Stimulated activated CD4-positive, alpha-beta T cell treated with anti-CD3 and anti-CD28 coated beads, Interleukin-2, amount 100 ng/mL, for 4 hours (primary cell): ENCODE measurements at places on chromosomes 4 and X.
A peak's percentile ranks its signal among the peaks of the same experiment; 100 is the strongest.

DNA sequence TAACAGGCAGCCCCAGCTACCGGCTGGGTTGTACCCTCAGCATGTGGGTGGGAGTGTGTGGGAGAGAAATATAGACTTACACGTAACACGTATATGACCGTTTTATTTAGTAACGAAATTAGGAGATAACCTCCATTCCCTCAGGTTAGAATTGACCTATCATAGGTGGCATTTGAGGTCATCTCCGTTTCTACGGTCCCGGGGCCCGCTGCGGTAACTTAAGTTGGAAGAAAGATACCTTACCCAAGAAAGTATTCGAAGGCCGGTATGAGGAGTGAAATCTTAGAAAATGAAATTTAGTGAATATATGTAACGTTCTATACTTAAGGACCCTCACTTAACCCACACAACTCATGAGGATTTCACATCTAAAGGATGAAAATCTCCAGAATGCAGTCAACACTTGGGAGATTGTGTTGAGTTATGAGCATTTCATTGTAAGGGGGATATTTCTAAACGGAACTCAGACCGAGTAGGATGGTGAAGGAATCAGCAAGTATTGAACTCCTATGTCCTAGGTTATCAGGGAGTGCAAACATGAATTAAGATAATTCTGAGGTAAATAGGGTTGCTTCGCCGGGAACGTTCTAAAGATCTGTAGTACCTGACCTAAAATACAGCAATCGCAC lies 891 bp downstream of the CISD2 start:
- DNase-seq = peak; percentile 74

GRCh38 chrX:34873500-34874225 lies 68.9 kb upstream of the FAM47B start:
- no peak for DNase-seq

- DNase-seq = no peak
Observed at GRCh38 chr4:162131256-162131655, 32.5 kb downstream of the FSTL5 start.

DNA sequence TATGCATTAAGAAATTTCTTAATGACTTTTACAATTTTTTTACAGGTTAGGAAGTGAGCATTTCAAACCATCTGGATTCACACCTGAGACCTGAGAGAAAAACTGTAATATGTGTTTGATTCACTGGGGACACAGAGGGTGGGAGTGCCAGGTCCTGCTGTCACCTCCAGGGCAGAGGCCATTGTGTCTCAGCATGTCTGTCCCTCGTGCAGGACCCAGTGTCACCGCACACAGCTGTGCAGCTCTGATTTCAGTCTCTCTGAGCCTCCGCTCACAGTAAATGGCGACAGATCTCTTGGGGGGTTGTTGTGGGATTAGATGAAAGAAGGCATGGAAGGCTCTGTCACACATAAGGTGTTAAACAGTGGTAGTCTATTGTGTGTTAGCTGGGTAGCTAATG lies 23.0 kb upstream of the CLDN24 start:
- no peak for DNase-seq

DNA sequence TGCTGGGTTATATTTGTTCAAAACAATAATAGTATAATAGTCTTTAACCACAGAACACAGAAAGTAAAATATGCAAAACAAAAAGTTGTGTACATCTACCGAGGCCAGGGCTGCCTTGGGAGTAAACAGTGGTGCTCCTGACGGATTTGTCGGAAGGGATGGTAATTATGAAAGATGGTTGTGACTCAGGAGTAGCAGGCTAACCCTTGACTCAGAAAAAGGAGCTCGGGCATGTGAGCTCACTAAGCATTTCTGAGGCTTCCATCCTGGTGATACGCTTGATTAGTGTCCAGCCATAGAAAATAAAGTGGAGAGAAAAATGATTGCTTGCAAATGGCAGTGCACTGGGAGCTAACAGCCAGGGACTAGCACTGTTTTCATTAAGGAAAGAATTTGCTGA lies 53.2 kb upstream of the SPANXB1 start:
- no peak for DNase-seq

DNA sequence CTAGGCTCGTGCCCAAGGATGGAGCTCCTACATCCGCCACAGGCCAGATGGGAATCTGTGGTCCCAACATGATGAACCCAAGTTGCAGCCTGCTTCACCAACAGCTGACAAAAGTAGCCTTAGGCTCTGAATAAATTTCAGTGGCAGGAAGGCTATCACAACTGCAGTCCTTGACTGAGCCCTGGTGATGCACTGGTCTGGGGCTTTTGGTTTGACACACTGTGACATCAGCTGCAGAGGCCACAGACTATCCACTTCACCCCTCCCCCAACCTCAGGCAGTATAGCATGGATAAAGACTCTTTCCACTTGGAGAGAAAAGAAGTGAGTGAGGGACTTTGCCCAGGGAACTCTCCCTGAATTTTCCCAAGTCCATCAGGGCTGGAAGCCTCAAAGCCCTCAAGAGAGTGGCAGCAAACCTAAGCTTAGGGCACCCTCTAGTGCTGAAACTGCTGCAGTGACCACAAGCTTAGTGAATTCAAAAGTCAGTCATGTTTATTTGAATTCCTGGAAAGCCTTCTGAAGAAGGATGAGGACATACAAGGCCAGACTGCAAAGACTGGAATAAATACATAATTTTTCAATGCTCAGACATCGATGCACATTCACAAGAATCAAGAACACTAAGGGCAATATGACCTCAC lies 135.0 kb upstream of the TENT5D start:
- DNase-seq = no peak

GRCh38 chr4:121669163-121669550 lies 27.6 kb downstream of the ANXA5 start:
- no peak for DNase-seq

DNA sequence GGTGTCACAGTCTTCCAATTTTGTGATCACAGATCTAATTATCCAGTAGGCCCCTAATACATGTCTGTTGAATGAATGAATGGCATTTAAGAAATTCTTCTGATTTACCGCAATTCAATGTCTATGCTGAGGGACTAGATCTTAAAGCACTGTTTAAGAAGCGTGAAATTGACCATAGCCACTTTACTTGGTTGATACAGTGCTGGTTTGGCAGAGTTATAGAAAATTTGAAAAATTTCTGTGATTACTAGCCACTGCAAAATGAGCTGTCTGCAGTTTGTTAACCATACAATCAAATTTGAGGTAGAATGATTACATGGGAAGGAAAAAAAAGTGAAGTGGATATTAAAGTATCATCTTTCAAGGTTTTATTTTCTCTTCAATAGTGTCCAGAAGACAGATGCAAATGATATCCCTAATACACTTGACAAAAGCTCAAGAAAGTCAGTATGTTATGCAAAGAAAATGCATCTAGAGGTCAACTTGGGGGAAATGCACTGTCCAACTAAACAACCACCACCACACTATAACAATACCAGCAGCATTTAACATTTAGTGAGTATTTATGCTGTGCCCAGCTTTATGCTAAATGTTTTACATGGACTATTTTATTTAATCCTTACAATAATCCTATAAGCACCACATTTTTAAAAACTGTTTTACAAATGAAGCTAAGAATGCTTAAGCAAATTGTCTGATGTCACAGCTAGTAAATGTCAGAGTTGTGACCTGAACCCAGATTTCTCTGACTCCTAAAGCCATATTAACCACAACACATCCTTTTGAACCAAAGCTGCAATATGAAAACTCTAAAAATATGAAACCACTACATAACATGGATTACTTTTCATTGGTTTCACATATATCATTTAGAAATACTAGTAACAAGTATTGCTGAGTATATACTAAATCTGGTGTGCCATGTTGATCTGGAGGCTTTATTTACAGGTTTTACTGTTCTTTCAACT lies 217.9 kb upstream of the MAB21L2 start:
- DNase-seq = no peak

- no peak for DNase-seq
Observed at GRCh38 chr4:155819066-155819465, 47.0 kb downstream of the ASIC5 start.

DNA sequence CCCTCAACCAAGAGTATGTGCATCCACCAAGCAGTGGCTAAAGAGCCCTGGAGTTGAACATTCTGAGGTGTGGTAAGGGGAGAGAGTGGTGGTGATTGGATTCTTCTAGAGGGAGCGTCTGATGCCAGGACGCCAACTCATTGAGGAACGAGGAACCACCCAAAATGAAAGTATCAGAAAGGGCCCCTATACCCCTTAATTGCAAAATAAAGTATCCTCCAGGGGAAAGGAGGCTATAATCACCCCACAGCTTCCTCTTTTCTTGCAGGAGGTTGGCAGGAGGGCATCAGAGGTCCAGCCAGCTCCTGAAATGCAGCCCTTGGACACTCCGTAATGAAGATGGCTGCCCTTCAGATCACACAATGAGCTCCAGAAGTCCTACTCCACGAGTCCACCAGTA lies 5.3 kb upstream of the KIAA1210 start:
- DNase-seq = no peak

DNA sequence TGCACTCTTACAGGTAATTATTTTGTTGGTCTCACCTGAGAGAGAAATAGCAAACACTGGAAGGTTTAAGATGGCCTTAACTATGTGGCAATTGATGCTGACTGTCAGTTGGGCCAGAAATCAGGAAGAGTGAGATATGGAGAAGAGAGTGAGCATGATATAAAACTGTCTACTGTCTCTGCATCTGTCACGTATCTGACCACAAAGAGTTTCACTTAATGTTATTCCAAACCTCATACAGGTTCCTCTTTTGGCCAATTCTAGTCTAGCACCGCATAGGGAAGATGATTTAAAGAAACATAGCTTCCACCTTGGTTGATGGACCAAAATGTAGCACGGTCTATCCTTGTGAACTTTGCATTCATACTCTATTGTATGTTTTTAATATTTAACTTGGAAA lies 381.0 kb upstream of the BOD1L1 start:
- no peak for DNase-seq

DNA sequence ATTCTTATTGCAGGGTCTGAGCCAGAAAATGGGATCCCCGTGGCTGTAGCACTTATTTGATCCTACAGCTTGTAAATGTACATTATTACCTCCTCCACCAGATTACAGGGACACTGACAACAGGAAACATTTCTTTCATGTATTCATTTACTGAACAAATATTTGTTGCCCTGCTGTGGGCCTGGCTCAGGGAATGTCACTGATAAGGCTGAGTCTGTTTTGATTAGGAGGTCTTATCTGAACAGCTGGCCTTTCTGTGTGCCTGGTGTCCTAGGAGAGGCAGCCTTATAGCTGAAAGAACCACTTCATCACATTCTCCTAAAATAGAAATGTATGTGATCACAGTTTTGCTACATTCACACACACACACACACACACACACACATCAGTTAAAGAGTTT lies 45.5 kb upstream of the PROM1 start:
- DNase-seq = no peak

- DNase-seq = no peak
Observed at GRCh38 chr4:183821076-183821853, 83.8 kb upstream of the STOX2 start.

DNA sequence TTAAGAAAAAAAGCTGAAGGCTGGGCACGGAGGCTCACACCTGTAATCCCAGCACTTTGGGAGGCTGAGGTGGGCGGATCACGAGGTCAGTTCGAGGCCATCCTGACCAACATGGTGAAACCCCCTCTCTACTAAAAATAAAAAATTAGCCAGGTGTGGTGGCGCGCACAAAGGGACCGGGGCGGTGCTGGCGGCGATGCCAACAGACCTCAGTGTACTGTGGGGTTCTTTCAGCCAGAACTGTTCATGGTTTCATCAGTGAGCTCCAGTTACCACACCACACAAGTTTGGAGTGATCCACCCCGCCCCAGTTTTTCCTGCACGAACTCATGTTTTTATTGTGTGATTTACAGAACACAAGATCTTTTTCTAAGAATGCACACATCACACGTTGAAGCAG lies 21.2 kb upstream of the IRAK1 start:
- no peak for DNase-seq

- DNase-seq = no peak
Observed at GRCh38 chr4:53059871-53060270, 197.8 kb downstream of the RASL11B start.

DNA sequence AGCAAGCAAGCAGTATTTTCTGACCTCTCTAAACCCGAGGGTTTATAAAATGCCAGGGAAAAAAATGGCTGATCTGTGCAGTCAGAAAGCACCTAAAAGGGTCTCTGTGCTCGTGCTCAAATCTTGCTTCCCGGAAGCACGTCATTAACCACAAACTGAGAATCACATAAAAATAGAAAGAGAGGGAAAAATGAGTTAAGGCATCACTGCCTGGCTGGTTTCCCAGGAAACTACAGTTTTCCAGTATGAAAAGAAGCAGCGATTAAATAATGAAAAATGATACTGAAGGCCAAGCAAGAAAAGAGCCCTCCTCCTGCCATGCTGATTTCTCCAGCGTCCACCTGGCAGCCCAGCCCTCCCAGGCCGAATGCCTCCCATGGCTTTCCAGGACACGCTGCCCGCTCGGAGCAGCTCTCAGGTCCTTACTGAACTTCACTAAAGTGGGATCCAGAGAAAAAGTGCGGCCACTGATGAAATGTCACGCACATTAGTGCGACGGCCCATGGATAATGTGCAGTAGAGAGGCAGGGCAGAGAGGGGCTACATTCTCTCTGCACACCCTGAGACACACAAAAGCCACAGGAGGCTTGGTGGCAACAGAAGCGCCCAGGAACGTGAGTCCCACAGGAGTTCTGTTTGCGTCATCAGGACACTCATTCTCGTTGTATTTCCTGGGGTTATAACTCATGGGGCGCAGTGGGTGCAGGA lies 80.4 kb downstream of the WFS1 start:
- DNase-seq = no peak

- no peak for DNase-seq
Observed at GRCh38 chrX:153879741-153880439, 6.1 kb downstream of the L1CAM start.

DNA sequence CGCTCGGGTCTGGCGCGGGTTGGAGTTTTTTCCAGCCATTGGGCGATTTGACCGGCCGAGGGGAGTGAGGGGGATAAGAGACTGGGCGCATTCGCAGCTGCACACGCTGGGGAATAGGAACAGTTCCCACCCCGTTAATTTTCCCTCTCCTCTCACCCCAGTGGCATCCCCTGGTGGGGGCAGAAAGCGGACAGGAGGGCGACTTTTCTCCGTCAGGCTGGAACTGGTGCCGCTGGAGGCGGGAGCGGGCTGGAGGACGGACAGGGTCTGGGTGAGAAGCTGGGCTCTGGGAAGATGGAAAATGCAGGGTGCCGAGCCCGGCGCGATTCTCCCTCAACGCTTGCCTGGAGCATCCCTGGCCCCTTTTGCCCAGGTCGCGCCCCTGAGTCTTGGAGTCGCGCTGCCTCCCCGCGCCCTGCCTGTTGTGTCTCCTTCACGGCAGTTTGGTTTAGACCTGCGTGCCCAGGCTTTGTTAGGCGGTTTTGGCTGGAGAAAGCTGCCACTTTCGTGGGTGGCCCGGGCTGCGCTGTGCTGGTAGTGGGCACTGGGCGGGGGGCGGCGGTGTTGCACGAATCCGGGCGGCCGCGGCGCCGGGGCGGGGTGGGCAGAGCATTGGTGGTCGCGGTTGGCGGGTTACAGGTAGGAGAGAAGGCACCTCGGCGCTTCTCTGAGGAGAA lies 2.0 kb downstream of the ADGRL3 start:
- DNase-seq = no peak

DNA sequence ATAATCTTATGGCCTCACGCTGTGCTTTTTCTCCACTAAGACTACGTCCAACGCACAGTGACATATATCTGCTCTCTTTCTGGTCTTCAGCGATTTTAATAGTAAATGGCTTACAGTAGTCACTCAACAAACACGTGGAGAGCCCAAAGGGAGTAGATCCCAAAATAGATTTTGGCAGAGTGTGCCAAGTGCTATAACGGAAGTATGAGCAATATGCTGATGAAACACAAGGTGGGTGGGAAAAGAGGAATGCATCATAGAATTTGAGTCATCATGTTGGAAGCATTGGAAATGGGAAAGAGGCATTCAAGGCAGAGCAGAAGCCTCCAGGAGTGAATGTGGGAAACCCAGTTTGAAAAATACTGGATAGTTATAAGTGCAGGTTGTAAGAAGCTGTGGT lies 129.1 kb upstream of the LDB2 start:
- no peak for DNase-seq
